SK-MEL-5 (cell line): ENCODE measurements at places on chromosomes 4 and X.

DNA sequence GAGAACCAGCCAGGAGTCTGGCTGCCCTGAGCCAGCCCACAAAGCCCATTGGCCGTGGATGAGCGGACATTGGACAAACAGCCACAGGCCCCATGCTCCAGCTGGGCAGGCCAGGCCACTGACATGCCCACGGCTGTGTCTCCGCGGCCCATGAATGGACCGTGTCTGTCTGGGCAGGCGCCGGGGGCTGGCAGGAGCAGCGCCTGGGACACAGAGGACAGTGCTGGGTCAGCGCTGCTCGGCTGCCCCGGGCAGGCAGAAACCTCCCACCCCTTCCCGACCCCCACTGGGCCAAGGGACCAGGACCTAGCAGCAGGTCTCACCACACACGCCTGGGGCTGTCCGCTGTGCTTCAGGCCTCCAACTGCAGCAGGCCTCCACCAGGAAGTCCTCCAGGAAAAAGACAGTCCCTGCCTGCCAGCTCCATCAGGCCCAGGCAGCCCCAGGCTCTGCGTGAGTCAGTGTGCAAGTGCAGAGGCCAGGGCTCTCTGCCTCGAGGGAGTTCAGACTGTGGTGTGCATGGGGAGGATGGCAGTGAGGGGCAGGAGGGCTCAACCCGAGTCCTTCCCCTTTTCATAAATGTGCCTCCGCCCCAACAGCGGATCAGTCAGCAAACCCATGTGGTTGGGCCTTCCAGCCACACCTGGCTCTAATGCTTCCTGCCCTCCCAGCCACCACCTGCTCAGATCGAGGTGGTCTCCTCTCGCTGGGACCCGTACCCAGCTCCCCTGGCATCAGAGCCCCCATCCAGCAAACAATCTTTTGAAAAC, 17.2 kb upstream of the FGFR3 start:
- no peak for DNase-seq

GRCh38 chr4:848307-848691, 22.4 kb upstream of the CPLX1 start:
- DNase-seq = no peak

DNA sequence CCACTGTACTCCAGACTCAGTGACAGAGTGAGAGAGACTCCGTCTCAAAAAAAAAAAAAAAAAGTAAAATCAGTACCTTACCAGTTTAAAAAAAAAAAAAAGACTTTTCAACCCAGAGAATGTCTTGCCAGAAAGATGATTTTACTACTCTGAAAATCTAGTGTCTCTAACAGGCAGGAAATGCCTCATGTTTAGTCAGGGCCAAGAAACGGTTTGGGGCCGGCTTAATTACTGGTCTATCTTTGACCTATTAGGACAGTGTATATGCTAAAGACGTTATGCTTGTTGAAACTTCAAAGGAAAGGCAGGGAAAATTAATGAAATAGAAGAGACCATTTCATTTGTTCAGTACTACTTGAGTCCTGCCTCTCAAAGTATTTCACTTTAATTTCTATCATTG, 9.9 kb downstream of the BEND4 start:
- no peak for DNase-seq

GRCh38 chr4:183175631-183176232, 76.7 kb downstream of the WWC2 start:
- DNase-seq = no peak

GRCh38 chrX:46294234-46294633, 251.0 kb downstream of the ZNF674 start:
- no peak for DNase-seq
